ENCODE measurements at places on chromosomes 12 and 14. TPM values are rescaled to one million over a fixed set of nuclear protein-coding genes. Genes with fewer than 3 reads are reported as not detected.

DNA sequence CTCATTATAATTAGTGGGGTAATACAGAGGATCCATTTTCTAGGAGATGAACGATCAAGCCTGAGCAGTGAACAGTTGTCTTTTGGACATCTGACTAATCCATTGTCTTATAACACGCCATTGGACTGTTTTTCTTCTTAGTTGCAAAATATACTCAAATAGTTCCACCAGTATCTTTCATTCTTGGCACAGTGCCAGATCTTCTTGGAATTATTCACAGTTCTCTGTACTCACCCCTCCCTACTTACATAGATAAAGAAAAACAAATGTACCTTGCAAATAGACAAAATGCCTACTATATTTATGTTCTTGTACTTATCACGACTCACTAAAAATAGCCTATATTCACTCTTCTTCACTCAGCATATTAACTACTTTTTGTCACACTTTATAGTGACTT lies 3.8 kb downstream of the CBLN3 start:
- peaks cover 9% of the 10 kb centered on the region for H3K4me1 ChIP-seq
- H3K36me3 ChIP-seq: no peaks in the 10 kb centered on the region

DNA sequence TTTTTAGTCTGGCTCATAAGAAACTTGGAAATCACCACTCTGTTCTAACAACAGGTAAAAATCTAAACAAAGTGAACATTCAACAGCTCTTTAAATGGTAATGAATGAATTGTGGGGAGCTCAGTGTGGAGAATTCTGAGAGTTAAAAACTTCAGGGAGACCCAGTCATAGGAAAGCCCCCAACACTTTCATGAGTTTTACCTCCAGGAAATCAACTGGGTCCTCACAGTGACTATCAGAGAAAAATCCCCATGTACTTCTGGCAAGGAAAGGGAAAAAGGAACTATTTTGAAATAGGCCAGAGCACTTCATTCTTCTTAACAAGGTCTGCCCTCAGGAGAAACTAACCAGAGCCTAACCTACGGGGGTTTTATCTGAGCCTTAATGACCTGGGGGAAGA lies 134.7 kb downstream of the CMAS start:
- no peaks in the 10 kb centered on the region for H3K36me3 ChIP-seq
- H3K27me3 ChIP-seq: no peaks in the 10 kb centered on the region
- no peak overlapping the region for H3K27ac ChIP-seq

DNA sequence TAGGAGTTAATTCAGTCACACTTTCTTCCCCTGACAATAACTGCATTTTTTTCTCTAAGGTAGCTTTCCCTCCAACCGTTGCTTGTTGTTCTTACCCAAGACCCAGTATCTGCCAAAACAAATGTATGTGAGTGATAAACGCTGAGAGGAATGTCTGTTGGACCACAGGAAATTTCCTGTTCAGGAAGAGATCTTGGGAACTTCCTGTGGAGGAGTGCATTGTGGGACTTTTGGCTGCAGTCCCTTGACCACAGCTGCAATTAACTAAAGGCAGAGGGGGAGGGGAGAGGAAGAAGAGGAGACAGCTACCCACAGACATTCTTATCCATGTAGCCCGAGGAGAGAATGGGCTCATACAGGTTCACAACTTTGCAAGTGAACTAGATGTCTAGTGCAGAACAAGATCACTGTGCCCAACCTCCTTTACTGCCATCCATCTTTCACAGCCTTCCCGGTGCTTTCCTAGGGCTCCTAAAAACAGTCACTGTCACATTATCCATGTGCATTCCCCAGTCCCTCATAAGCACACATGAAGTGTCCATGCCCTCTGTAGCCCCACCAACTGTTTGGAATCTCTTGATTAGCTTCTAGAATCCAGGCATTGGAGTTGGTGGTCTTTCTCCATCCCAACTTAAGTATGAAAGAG lies 149.5 kb downstream of the ETV6 start:
- no peaks in the 10 kb centered on the region for H3K27me3 ChIP-seq
- no peak overlapping the region for H3K27ac ChIP-seq
- no peak overlapping the region for H3K4me3 ChIP-seq
- no peak for DNase-seq

- H3K27me3 ChIP-seq: no peaks in the 10 kb centered on the region
- no peaks in the 10 kb centered on the region for H3K36me3 ChIP-seq
- no peak overlapping the region for H3K27ac ChIP-seq
- DNase-seq: no peak
- H3K4me3 ChIP-seq: no peak overlapping the region
Observed at GRCh38 chr12:54443446-54443845, 24.4 kb upstream of the ITGA5 start.

GRCh38 chr12:18402872-18403611 lies 141.7 kb downstream of the PIK3C2G start:
- DNase-seq: no peak
- no peaks in the 10 kb centered on the region for H3K27me3 ChIP-seq
- H3K36me3 ChIP-seq: no peaks in the 10 kb centered on the region
- no peak overlapping the region for H3K27ac ChIP-seq

- no peak overlapping the region for H3K4me3 ChIP-seq
- H3K27ac ChIP-seq: peak overlapping the region; percentile 37
- DNase-seq: peak; percentile 48
Observed at GRCh38 chr14:75223664-75224154, 47.3 kb upstream of the TMED10 start.

DNA sequence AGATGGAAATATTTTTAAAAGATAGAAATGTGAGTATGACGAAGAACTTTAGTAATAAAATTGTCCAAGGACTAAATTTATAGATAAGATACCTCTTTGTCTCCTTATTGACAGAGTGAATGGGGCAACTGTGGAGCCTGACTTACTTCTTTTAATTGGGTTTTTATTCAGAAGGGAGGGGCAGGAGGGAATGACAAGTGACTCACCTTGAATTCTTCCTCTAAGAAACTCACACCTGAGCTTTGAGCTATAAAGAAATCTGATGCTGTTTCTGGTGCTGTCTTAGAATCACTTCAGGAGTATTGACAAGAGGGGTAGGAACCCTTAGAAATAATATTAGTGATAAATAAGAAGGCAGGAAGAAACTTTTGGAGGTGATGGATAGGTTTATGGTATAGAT lies 951 bp downstream of the NR1H4 start:
- H3K4me1 ChIP-seq: peaks cover 5% of the 10 kb centered on the region
- no peaks in the 10 kb centered on the region for H3K36me3 ChIP-seq
- H3K4me3 ChIP-seq: no peak overlapping the region

DNA sequence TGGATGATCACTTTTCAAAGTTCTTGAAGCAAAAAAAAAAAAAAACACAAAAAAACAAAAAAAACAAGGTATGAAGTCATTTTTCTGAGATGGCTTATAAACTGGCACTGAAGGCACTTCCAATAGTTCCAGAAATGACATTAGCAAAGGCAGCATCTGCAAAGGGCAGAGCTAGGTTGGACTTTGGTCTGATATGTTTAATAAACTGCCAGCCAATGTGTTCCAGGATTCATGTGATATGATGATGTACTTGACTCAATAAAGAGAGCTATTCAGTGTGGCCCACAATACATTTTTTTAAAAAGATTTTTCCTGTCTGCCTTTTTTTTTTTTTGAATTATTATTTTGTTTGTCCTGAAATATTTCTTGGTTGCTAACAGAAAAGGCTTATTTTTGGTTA lies 79.6 kb downstream of the VRK1 start:
- no peak overlapping the region for H3K4me3 ChIP-seq
- peaks cover 2% of the 10 kb centered on the region for H3K36me3 ChIP-seq
- H3K27me3 ChIP-seq: no peaks in the 10 kb centered on the region
- DNase-seq: no peak
- H3K27ac ChIP-seq: no peak overlapping the region

- no peak overlapping the region for H3K4me3 ChIP-seq
- peak; percentile 89 for DNase-seq
- H3K27ac ChIP-seq: peak overlapping the region; percentile 64
Observed at GRCh38 chr12:45674181-45674977, 55.1 kb upstream of the ARID2 start.

DNA sequence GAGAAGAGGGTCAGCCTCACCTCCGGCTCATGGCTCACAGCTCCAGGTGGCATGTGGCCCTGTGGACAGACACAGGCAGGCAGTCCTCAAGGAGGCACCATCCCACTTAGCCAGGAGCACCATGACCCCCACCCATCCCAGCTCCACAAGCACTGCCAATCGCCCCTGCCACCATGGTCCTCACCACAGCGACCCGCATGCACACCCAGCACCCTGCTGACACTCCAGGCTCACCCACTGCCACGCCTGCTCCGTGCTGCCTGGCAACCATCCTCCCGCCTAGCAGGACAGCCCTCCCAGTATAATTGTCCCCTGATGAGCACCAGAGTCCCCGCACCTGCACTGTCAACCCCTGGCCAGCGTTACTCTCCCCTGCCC lies 50.9 kb downstream of the TRPV4 start:
- no peak for DNase-seq
- H3K27ac ChIP-seq: no peak overlapping the region
- H3K4me3 ChIP-seq: no peak overlapping the region
- H3K27me3 ChIP-seq: no peaks in the 10 kb centered on the region
- no peaks in the 10 kb centered on the region for H3K36me3 ChIP-seq
- H3K4me1 ChIP-seq: peaks cover 3% of the 10 kb centered on the region

- H3K36me3 ChIP-seq: no peaks in the 10 kb centered on the region
- H3K4me3 ChIP-seq: no peak overlapping the region
- no peak for DNase-seq
- H3K27me3 ChIP-seq: peaks cover 13% of the 10 kb centered on the region
Observed at GRCh38 chr12:52271158-52271557, 3.3 kb upstream of the KRT86 start.

DNA sequence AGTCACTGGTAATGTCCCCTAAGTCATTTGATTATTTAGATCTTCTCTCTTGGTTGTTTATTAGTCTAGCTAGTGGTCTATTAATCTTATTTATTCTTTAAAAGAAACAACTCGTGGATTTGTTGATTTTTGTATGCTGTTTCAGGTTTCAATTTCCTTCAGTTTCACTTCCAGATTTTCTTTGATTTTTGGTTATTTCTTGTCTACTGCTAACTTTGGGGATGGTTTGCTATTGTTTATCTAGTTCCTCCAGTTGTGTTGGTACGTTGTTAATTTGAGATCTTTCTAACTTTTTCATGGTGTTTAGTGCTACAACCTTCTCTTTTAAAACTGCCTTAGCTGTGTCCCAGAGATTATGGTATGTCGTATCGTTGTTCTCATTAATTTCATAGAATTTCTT lies 18.5 kb upstream of the CD69 start:
- no peaks in the 10 kb centered on the region for H3K36me3 ChIP-seq
- no peak overlapping the region for H3K27ac ChIP-seq
- no peak for DNase-seq
- no peaks in the 10 kb centered on the region for H3K4me1 ChIP-seq

- H3K27me3 ChIP-seq: no peaks in the 10 kb centered on the region
- DNase-seq: no peak
- no peak overlapping the region for H3K27ac ChIP-seq
Observed at GRCh38 chr12:31931796-31932715, 27.2 kb upstream of the RESF1 start.

DNA sequence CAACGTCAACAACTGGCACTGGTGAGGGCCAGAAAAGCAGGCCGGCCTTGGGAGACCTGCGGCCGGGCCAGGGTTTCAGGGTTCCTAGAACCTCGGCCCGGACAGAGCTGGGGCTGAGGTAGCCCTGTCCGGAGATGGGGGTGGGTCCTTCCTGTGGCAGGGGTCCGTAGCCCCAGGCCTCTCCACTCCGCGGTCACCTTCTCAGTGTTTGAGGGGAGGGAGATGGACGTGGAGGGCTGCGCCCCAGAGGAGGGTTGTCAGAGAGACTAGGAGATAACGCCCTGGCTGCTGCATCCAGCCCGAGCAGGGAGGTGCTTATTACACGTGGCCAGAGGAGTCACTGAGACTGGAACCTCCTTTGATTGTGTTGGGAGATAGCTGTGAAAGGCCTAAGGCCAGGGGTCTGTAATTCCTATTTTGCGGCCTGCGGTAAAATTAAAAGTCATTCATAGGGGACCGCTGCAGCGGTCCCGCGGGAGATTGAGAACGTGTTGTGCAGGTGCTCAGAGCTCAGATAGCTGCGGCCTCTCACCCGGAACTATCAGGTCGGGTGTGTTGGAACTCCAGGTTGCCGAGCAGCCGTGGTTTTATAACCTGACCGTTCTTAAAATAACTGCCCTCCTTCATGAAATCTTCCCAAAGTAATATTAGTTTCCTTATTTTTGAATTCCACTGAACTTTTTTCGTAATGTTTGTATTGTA lies 507 bp downstream of the AHSA1 start:
- no peaks in the 10 kb centered on the region for H3K27me3 ChIP-seq
- peaks cover 27% of the 10 kb centered on the region for H3K36me3 ChIP-seq
- peak overlapping the region; percentile 99 for H3K4me3 ChIP-seq
- H3K4me1 ChIP-seq: peaks cover 7% of the 10 kb centered on the region

- no peak overlapping the region for H3K27ac ChIP-seq
- H3K4me1 ChIP-seq: no peaks in the 10 kb centered on the region
- H3K27me3 ChIP-seq: peaks cover 9% of the 10 kb centered on the region
- no peak overlapping the region for H3K4me3 ChIP-seq
Observed at GRCh38 chr12:131511391-131511802, 199.5 kb upstream of the SFSWAP start.

Gene SIRT4
- 1.2 TPM for total RNA-seq

Gene ITGB7
- total RNA-seq: 7.9 TPM

Gene SMCO3
- total RNA-seq: 0.80 TPM

Gene GYS2
- not detected for total RNA-seq

Gene PTHLH
- 3.0 TPM for total RNA-seq

Gene RTRAF
- 156 TPM for total RNA-seq

Gene TTC7B
- 39.6 TPM for total RNA-seq

Gene IL22
- total RNA-seq: not detected

Gene PRICKLE1
- total RNA-seq: 60.1 TPM

Gene CLEC2D
- 30.5 TPM for total RNA-seq

Gene LRP1-AS
- not detected for total RNA-seq

Gene TAS2R20
- 21.2 TPM for total RNA-seq

All from lung (tissue), 17 donors.